ENCODE measurements at places on chromosomes 5 and 9.

DNA sequence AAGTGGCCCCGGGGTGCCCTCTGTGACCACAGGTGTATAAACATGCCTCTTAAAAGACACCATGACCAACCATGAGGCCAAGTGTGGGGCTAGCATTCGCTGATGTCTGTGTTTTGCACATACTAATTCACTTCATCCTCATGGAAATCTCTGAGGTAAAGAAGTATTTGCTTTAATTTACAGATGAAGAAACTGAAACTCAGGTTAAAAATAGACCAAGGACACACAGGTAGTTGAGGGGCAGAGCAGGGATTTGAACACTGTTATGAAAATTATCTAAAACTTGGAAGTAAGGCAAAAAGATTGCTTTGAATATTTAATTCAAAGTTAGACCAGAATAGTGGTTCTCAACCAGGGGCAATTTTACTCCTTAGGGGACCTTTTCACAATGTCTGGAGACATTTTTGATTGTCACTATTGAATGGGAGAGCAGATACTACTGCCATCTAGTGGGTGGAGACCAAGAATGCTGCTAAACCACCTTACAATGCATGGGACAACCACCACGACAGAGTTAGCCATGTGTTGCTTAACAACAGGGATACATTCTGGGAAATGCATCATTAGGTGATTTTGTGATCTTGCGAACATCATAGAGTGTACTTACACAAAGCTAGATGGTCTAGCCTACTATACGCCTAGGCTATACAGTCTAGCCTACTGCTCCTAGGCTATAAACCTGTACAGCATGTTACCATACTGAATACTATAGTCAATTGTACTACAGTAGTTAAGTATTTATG is 8.0 kb upstream of the FXN start:
- DNase-seq, result no peak

DNA sequence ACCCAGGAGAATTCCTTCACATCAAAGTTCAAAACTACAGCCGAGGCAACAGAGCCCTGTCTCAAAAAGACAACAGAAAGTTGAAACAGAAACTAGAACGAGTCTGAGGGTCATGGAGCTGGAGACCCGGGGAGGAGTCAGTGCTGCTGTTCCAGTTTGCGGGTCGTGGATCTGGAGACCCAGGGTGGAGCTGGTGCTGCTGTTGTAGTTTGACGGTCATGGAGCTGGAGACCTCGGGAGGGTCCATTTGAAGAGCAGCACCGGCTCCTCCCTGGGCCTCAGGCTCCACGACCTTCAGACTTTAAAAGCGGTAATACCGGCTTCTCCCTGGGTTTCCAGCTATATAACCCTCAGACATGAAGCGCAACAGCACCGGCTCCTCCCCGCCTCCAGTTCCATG is 13.0 kb upstream of the LCN15 start:
- DNase-seq, result no peak

DNA sequence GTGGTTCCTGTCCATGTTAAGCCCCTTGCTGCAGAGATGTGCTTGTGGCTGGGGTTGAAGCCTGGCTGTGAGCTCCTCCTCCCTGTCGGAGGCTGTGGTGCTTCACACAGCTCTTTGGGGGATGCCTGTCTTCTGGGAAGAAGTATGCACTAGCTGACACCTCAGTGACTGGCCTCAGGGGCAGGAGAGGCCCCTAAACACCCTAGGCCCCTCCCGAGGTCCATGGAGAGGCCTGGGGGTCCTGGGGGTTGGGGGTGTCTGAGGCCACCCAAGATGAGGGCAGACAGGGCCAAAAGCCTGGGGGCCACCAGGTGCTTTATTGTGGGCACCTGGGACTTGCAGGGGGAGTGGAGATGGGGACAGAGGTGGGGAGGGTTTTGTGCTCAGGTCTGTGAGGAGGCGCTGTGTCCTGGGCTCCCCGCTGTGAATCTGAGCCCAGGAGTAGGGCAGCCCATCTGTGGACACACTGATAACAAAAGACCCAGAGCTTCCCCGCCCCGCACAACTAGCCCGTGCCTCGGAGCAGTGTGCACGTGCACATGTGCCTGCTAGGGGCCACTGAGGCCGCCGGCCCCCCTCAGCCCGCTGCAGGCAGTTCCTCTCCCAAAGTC is 92.0 kb downstream of the PHF2 start:
- no peak for DNase-seq

DNA sequence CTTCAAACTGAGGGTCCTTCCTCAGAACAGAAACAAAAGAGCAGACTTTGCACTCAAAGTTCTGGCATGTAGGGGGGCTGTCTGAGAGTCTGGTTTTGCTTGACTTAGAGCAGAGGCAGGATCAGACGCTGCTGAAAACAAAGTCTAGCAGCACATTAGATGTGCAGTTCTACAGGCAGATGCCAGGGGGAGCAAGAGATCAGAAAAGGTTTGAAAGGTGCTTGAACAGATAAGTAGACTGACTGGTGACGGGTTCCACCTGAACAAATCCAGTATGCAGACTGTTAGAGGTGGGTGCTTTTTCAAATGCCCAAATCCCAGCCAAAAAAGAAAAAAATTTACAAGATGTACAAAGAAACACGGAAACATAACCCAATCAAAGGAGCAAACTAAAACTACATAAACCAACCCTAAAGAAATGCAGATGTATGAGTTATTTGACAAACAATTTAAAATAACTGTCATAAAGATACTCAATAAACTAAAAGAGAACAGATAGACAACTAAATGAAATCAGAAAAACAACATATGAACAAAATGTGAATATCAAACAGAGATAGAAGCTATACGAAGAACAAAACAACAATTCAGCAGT is 194.7 kb upstream of the FREM1 start:
- no peak for DNase-seq

GRCh38 chr5:137209232-137209809 is 289.8 kb downstream of the SPOCK1 start:
- no peak for DNase-seq

GRCh38 chr5:146291421-146292074 is 47.1 kb upstream of the POU4F3 start:
- DNase-seq, result no peak

GRCh38 chr5:86030753-86031152 is 587.0 kb upstream of the COX7C start:
- no peak for DNase-seq

- DNase-seq, result no peak
Observed at GRCh38 chr5:80816590-80816989, 143.6 kb upstream of the RASGRF2 start.

- DNase-seq, result no peak
Observed at GRCh38 chr5:176491101-176491502, 42.9 kb downstream of the FAF2 start.
